M059J (cell line): ENCODE measurements at places on chromosomes 7 and 10.
A peak's percentile ranks its signal among the peaks of the same experiment; 100 is the strongest.

- no peak for DNase-seq
Measured at GRCh38 chr10:86316990-86317389, 49.6 kb downstream of the GRID1 start.

GRCh38 chr10:100750291-100751210, 5.2 kb downstream of the PAX2 start:
- DNase-seq = no peak

DNA sequence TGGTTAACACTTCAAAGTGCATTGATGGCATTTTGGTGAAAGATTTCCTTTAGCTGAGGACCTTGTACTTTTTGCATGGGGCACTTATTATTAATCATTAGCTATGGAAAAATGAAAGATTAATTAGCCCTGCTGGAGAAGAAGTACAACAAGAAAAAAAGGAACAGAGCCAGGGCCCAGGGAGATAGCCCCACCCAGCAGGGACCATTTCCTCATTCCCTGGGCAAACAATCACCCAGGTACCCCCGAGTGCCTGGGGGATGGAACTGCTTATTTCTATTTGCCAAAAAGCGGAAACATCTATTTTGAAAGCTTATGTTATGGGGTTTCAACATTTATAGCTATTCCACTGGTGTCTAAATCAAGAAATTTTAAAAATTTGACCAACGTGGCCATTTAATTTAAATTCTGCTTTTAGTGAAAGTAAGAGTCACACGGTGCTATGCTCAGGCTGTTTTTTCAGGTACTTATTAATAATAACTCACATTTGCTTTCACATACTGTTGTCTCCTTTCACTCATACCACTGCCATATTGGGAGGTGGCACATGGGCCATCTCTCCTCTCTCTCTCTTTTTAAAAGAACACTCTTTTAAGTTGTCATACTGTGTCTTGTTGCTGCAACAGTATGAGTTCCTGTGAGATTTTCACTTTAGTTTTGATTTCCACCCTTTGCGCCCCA, 143.6 kb upstream of the KIF5B start:
- no peak for DNase-seq

- peak; percentile 7 for DNase-seq
Measured at GRCh38 chr10:6838118-6838517, 258.0 kb upstream of the PRKCQ start.

GRCh38 chr7:74006451-74007241, 21.3 kb upstream of the ELN start:
- DNase-seq = no peak

- no peak for DNase-seq
Measured at GRCh38 chr7:99313204-99313573, 12.5 kb upstream of the ARPC1A start.

GRCh38 chr7:102292813-102293798, 6.4 kb downstream of the SH2B2 start:
- DNase-seq = no peak

DNA sequence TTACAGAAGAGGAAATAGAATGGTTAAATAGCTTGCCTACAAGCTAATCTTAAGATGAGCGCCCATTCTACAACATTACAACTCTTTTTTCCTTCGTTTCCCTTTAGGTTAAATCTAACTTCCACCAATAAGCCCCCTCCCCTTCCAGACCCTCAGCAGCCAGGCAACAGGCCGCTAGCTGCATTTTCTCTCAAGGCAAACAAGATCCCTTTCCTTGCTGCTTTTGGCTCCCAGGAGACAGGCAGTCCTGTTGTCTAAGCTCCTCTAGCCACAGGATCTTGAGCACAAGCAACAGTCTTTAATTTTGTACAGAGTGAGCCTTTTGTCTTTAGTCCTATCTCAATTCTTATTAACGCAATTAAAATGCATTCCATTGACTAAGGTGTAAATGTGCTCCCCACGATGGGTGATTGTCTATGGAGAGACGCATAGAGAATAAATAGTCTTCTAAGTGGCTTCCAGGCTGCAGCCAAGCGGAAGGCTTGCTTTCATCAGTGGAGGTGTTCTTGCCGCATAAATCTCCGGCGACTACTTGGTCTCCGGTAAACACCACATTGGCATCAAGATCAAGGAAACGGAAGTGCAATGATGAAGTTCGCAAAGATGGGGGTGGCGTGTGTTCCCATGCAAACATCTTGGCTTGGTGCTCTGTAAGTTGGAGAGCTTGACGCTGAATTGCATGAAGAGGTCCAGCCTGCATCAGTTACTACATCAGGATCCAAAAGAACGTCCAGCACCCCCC, 181.9 kb upstream of the LYZL2 start:
- peak; percentile 74 for DNase-seq

DNA sequence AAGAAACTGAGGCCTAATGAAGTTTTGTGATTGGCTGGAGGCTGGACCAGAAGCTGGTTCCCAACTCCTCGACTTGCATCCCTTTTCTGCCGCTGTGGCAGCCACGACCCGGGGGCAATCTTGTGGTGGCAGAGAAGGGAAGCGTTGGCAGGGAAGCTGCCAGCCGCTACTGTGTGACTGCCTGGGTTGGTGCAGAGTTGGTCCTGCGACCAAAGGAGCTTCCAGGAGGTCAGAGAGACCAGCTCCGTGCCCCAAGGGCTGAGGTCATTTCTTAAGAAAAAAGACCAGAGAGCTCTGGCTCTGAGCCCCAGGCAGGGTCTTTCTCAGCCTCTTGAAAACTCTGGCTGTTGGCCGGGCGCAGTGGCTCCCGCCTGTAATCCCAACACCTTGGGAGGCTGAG, 47.2 kb downstream of the PRF1 start:
- no peak for DNase-seq

GRCh38 chr7:1341361-1342089, 108.9 kb downstream of the UNCX start:
- no peak for DNase-seq

DNA sequence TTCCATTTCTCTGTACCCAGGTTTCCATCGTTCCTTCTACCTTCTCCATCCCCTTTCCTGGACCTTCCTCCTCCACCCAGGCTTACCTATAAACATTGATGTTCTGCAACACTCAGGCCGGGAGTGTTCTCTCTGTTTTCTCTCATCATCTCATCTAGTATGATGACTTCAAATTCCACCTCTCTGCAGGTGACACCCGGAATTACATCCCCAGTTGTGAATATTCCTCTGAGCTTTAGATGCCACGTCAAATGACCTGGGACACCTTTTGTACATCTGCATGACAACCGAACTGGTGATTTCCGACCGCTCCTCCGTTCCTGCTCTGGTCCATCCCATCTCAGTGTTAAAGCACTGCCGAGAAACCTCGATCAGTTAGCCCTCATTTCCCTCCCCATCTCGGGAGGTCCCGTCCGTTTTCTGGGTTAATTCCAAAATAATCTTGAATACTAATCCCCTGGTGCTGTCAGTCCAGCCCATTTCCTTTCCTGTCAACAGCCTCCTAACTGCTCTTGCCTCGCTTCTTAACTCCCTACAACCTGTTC, 76.7 kb upstream of the SAMD8 start:
- DNase-seq = no peak

DNA sequence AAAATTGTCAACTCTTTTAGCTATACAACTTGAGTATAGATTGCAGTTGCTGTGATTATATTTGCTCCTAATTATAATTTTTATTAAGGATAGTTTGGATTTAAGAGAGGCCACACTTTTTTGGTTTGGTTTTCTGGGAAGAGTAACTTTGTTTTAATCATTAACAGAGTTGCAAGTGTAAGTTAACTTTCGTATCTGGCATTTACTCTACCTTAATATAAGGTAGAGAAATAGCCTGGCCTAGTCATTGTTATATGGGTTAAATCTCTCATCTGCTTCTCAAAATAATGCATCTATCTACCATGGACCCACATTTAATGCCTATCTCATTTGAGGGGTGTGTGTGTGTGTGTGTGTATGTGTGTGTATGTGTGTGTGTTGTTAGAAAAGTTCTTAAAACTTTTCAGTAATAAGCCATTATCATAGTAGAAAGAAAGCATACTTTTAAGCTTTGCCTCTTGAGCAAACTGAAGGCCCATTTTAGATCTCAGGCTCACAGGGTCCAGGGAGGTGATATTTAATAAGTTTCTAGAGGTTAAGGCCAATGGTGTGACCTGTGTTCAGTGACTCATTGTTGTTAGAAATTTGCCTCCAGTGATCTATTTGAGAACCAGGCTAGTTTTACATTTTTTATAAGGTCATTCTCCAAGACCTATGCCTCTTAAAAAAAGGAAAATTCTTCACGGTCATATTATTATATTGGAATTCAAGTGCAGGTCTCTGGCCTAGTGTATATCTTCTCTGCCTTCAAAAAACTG, 10.9 kb upstream of the TEX47 start:
- no peak for DNase-seq

GRCh38 chr10:17872191-17873091, 63.3 kb downstream of the MRC1 start:
- peak; percentile 10 for DNase-seq

DNA sequence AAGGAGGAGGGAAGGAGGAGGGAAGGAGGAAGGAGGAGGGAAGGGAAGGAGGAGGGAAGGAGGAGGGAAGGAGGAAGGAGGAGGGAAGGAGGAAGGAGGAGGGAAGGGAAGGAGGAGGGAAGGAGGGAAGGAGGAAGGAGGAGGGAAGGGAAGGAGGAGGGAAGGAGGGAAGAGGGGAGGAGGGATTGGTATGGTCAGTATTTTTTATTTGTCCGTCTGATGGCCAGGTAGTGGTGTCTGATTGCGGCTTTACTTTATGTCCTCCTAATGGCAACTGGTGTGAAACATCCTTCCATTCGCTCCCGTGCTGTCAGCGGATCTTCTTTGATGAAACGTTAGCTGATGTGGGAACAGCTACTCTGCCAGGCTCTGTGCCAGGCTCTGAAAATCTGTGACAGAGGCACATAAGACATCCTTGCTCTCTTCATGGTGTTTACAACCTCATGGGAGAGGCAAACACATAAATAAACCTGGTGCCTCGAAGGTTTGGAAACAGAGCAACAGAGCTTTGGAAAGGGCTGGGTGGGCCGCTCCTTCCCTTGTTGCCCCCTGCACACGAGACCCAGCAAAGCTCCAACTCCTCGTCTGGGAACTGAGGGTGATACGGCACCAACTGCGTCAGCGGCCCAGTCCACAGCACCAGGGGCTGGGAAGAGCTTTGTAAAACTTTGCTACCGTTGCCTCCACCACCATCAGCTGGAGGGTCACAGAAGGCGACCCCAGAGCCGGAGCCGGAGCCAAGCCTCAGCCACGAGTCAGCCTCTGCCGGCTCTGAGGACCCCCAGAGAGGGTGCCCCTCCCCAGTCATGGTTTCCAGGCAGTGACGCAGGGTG, 40.3 kb downstream of the PDGFA start:
- DNase-seq = no peak

- no peak for DNase-seq
Measured at GRCh38 chr7:101232141-101232850, 5.3 kb downstream of the CLDN15 start.

DNA sequence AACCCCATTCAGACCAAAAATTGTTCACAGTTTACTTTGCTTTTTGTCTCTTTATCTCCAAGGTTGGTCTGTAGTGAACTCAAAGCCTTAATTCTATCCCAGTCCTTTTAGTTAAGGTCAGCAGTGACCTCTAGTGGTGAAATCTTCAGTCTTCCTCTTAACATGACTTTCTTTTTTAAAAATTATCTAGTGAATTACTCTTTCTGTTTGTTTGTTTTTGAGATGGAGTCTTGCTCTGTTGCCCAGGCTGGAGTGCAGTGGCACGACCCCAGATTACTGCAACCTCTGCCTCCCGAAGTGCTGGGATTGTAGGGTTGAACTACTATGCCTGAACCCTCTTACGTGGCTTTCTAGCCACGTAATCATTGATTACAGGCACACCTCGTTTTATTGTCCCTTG, 25.0 kb downstream of the ZNF487 start:
- DNase-seq = peak; percentile 77

GRCh38 chr7:157615852-157616251, 279.0 kb downstream of the DNAJB6 start:
- DNase-seq = no peak

- no peak for DNase-seq
Measured at GRCh38 chr7:64892116-64892515, 11.0 kb upstream of the ZNF273 start.

- DNase-seq = no peak
Measured at GRCh38 chr10:133213641-133214467, 16.2 kb upstream of the UTF1 start.

GRCh38 chr7:2200584-2200980, 32.2 kb downstream of the MAD1L1 start:
- no peak for DNase-seq

DNA sequence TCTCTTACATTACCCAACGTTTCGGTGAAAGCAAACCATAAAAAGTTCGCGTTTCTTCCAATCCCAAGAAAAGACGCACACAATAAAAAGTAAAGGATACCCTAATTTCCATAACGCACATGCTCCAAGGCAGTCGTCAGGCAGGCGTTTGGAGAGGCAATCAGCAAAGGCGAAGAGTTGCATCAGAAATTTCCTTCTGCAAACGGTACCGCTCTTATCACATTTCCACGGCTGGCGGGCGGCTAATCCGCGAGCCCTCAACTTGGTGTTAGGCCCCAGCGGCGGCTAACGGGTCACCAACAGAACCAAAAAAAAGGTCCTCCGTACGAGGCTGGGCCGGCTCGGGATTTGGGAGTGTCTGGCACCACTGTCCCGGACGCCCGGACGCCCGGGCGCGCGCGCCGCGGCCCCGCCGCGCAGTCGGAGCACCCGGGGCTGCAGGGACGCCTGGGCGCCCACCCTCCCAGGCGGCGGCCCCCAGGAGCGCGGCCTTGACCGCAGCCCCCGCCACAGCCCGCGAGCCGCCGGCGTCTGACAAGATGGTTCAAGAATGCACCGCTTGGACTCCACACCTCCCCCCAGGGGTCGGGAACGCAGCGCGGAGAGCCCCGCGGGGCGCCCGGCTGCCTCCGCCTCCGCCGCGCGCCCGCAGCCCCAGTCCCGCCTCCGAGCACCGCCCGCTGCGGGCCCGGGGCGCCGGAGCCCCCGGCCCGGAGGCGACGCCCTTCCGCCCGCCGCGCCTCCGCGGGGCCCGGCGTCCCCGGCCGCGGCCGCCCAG, 9.8 kb upstream of the GRB10 start:
- DNase-seq = no peak
